Activated CD4-positive, alpha-beta T cell treated with anti-CD3 and anti-CD28 coated beads, Interleukin-10, Interleukin-2, amounts not matched to agents 100 ng/mL and 50 ng/mL, durations not matched to agents 16 hours and 8 hours (primary cell): ENCODE measurements at places on chromosomes 2 and 18.
A peak's percentile ranks its signal among the peaks of the same experiment; 100 is the strongest.

DNA sequence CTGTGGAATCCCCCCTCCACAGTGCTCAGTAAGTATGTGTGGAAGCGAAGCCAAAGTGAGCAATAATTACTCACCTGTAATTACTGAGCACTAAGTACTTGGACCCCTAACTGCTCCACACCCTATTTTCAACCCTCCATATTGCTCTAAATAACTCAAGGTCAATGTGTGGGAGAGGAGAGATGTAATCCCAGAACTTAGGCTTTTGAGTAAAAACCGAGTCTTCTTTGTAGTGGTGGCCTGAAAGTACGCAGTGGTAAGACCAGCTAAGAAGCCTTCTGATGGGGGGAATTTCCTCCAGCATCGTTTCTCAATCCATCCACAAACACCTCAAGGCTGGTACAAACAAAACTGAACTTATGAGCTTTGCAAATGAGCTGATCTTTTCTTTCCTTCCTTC is 551.6 kb downstream of the ZEB2 start:
- DNase-seq: no peak

- peak; percentile 5 for DNase-seq
Measured at GRCh38 chr18:39946623-39947061, 2008.4 kb upstream of the PIK3C3 start.

DNA sequence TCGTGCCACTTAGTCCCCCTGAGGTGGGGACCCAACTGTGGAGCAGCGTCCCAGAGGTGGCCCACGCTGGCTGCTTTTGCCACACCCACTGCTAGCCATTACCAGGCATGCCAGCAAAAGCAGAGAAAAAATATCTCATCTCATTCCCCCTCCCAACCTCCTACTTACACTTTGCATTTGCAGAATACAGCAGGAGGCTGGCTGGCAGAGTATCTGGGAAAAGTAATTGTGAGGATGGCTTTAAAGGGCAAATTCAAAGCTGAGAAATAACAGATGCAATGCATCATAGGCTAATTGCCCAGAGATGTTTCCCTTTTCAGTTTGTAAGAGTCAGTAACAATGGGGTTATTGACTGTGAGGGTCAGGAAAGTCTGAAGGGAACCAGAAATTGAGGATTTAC is 438.1 kb upstream of the DSEL start:
- no peak for DNase-seq

DNA sequence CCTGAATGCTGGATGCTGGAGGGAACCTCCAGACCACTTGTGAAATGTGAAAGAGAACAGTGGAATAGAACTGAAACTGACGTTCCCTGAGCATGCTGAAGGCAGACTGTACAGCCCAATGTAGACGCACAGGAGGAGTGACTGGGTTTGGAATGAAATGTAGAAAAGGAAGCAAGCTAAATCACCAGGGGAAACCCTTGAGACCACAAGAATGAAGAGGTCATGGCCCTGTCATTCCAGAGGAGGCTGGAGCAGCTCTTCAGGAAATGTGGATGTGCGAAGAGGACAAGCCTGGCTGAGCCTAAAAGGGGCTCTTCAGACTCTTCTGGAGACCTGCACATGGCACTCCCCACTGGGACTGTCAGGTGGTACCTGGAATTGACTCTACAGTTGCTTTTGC is 118.5 kb upstream of the ALPP start:
- DNase-seq: no peak

- DNase-seq: no peak
Measured at GRCh38 chr2:241947004-241947350, 77.4 kb downstream of the RTP5 start.

GRCh38 chr2:154507186-154507585 is 191.3 kb upstream of the KCNJ3 start:
- no peak for DNase-seq

- DNase-seq: no peak
Measured at GRCh38 chr2:196980473-196980872, 54.0 kb upstream of the PGAP1 start.

GRCh38 chr18:58937071-58937886 is 72.6 kb downstream of the ZNF532 start:
- DNase-seq: no peak

DNA sequence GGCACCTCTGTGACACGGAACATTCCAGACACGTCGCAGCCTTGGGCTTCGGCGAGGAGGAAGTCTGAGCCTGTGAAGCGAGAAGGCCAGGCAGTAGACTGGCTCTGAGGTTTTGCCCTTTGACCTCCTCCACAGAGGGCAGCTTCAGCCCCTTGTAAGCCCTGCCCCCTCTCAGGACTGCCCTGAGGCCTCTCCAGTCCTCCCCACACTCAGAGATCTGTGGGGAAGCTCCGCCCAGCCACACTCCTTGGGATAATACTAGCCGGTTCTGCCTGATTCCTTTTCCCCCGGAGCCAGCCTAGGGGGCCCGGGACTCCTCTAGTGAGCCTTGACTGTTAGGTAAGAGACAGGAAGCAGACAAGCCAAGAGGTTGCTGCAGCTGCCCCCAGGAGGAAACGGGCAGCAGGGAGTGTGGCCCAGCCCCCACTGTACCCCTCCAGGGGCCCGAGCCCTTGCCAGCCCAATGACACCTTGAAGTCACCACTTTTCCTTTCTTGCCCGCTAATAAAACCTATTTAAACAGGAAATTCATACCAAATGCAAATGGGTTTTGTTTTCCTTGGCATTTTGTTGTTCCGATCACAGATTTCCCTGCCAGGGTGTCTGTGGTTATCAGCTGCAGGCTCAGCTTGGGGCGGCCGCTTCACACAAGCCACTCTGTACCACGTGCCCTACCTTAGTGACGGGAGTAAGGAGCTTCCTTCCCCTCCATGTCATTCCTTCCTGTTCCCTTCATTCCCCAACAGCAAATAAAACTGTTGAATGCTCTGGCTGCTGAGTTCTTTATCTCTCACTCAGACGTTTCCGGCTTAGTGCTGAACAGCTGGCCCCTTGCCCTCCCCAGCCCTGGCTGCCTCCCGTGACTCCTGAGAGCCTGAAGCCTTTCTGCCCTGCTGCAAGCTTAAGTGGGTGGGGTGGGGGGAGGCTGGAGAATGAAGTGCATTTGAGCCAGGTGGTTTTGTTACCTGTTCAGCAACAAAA is 124.7 kb downstream of the CABLES1 start:
- DNase-seq: peak; percentile 16

GRCh38 chr2:133817680-133818566 is 249.7 kb upstream of the NCKAP5 start:
- DNase-seq: no peak

- no peak for DNase-seq
Measured at GRCh38 chr2:161115605-161116380, 44.4 kb upstream of the TANK start.

- no peak for DNase-seq
Measured at GRCh38 chr18:36387310-36387709, 89.8 kb downstream of the FHOD3 start.

- no peak for DNase-seq
Measured at GRCh38 chr2:218566296-218566695, 1.9 kb downstream of the USP37 start.

- DNase-seq: no peak
Measured at GRCh38 chr2:202632682-202633290, 2.0 kb upstream of the FAM117B start.

DNA sequence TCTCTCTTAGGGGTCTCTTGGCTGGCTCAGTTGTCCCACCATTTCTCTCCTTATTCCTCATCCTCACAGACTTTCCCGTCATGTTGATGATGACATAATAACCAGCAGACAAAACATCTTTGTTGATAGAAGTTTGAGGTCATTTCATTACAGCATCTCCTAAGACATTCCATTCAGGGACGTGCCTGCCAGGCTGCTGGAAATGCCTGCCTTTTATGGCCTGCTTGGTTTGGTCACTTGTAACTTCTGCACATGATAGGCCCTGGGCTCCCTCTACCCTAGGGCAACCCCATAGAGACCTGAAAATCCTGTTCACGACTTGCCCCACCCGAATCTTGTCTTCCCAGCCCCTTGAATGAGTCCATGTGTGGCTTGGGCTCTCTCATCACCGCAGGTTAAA is 81.7 kb downstream of the SDC1 start:
- DNase-seq: no peak

GRCh38 chr2:238304116-238304515 is 15.7 kb upstream of the PER2 start:
- no peak for DNase-seq

GRCh38 chr2:41735476-41735875 is 312.3 kb upstream of the PKDCC start:
- no peak for DNase-seq

DNA sequence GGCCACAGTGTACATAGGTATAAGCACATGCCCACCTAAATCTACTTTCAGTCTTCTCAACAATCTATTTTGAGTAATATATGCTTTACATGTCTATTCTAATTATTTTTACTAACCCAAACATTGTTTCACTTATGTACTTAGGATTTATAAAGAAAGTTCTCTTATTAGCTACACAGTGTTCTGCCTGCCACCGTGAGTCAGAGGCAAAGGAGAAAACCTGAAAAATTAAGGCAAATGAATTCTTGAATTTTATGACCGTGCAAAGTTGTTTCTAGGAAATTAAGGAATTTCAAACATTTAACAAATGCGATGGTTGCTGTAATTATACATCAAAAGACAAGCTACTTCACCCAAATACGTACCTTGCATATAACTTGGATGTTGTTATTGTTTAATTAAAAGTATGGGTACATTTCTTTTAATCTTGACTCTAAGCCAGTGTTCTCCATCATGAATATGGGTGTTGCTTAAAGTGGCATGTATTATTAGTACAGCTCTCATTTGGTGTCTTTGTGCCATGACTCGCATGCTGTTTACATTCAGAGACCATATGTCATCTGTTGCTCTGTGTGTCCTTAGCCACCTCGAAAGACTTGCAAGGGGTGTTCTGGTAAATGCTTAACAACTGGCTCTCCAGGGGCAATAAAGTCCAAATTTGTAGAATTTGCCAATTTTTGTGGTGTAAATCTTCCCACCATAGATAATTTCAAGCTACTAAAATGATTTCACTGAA is 154.3 kb upstream of the FN1 start:
- DNase-seq: no peak

GRCh38 chr18:32298171-32298667 is 108.4 kb downstream of the MEP1B start:
- no peak for DNase-seq

- DNase-seq: no peak
Measured at GRCh38 chr18:58756148-58756547, 84.9 kb downstream of the MALT1 start.

DNA sequence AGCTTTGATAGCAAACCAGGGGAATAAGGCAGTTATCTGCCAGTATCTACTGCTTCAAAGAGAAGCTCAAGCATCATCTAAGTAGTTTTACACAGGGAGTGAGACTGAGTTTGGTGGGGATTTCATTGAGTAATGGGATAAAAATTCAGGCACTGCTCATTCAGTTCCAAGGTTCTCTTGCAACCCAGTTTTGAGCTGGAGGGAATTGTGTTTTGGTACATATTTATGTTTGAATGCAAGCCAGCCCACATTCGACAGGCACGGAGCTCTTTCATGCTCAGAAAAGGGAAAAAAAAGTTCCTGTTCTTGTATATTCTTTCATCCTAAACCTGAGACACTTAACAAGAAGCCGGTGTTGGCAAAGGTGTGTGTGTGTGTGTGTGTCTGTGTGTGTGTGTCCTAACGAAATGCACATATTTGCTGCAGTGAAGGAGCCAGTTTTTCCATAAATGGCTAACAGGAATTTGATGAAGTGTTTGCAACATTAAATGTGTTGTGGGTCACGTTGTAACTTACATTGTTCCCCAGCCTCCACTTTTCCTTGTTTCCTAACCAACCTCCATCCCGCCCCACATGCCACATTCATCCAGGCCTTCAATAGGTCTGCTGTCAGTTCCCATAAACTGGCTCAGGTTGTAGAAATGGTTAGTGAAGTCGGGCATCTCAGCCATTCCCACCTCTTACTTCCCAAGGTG is 311.1 kb downstream of the TXNL1 start:
- DNase-seq: no peak

GRCh38 chr2:82282111-82282882 is 1977.7 kb upstream of the LRRTM1 start:
- no peak for DNase-seq

GRCh38 chr2:122315306-122315705 is 559.9 kb downstream of the TSN start:
- DNase-seq: no peak

GRCh38 chr2:189579585-189580186 is 900 bp downstream of the SLC40A1 start:
- DNase-seq: no peak

- no peak for DNase-seq
Measured at GRCh38 chr2:214742119-214742518, 67.4 kb downstream of the BARD1 start.

DNA sequence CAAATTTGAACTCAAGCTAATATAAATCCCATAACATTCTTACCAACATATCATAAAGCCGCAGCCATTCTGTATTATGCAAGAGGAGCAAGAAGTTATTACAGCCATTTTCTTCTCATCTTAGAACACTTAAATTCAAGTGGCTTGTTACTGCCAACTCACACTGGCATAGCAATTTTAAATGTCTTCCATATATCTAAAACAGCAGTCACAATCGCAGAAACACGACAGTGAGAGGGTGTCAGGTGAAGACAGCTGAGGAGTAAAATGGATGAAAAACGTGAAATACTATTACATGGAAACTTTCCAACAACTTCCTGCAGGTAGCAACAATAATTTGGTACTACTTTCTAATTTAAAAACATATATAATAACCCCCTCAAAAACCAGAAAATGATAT is 17.9 kb downstream of the PPP3R1 start:
- no peak for DNase-seq

DNA sequence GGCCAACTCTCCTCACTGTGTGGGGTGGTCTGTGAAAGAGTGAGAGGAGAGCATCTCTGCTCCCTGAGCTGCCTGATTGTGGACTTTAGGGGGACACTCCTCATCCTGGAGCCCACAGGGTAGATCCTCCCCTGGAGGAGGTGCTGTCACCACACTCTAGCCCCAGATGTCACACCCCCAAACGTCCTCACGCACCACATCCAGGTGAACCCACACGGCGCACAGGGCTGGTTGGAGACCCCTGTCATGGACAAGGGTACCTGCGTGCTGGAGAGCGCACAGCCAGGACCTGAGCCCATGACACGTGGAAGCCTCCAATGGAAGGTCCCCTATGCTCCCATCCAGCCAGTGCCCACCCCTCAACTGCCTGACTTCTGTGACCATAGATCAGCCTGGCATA is 10.5 kb downstream of the AGXT start:
- DNase-seq: no peak

DNA sequence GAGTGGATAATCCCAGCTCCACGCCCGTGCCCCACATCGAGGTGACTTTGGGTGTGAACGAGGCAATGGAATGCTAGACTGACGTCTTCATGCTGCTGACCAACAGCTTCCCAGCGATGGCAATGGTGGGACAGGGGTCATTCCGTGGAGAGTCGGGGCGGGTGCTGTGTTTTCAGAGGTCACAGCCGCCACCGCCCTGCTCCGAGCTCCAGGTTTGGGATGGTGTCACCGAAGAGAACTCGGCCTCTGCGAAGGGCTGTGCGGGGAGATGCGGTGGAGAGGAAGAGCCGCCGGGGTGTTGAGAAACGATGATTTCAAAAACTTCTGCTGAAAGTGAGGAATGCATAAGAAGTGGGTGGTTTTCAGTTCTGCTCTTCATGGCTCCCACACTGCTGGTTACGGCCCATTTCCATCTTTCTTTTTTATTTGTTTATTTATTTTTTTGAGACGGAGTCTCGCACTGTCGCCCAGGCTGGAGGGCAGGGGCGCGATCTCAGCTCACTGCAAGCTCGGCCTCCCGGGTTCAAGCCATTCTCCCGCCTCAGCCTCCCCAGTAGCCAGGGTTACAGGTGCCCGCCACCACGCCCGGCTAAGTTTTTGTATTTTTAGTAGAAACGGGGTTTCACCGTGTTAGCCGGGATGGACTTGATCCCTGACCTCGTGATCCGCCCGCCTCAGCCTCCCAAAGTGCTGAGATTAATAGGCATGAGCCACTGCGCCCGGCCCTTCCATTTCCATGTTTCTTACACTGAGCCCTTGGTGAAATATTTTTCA is 142.6 kb downstream of the RTP5 start:
- DNase-seq: no peak
